Hair follicle dermal papilla cell (primary cell): ENCODE measurements at places on chromosomes 4 and X. TPM values are rescaled to one million over a fixed set of nuclear protein-coding genes. Genes with fewer than 3 reads are reported as not detected.

The NSUN7 gene
- total RNA-seq: 0.73 and 1.5 TPM in 2 replicates

The SMIM10L2A gene
- total RNA-seq: 0.32 and 0.73 TPM in 2 replicates

The CSAG3 gene
- not detected in 2 replicates for total RNA-seq

The NMU gene
- total RNA-seq: 0.16 TPM in 1 of 2 replicates, not detected in the other

The SHROOM3 gene
- 24.8 and 27.7 TPM in 2 replicates for total RNA-seq

The TMPRSS11B gene
- not detected in 2 replicates for total RNA-seq

The LRP2BP gene
- total RNA-seq: 0.32 and 0.49 TPM in 2 replicates

The NR3C2 gene
- 1.9 and 3.5 TPM in 2 replicates for total RNA-seq

The FAM9B gene
- not detected in 2 replicates for total RNA-seq

The CXCL8 gene
- total RNA-seq: 2.1 and 25.8 TPM in 2 replicates

The TRAM1L1 gene
- total RNA-seq: 4.9 and 6.3 TPM in 2 replicates

The MAGEB6B gene
- total RNA-seq: not detected in 2 replicates
